A549 treated with dexamethasone at 1 μM for 4 hours (cell line): ENCODE measurements at places on chromosomes 6 and 20. TPM values are rescaled to one million over a fixed set of nuclear protein-coding genes. Genes with fewer than 3 reads are reported as not detected.

PHACTR1 gene
- total RNA-seq: 0.01 to 0.02 TPM in 2 of 5 replicates, not detected in the others

TAP2 gene
- 16.4 to 22.6 TPM (median 18.9 TPM) in 5 replicates for total RNA-seq

PRSS16 gene
- 2.4 to 3.8 TPM (median 3.2 TPM) in 5 replicates for total RNA-seq

PHF20 gene
- total RNA-seq: 33.6 to 40.3 TPM (median 38.0 TPM) in 5 replicates

ZNF322 gene
- 4.7 to 7.3 TPM (median 5.4 TPM) in 5 replicates for total RNA-seq

SLC2A10 gene
- total RNA-seq: not detected in 5 replicates

SMOC2 gene
- total RNA-seq: 0.07 TPM in 1 of 5 replicates, not detected in the others

SGK2 gene
- 6.3 to 8.3 TPM (median 7.1 TPM) in 5 replicates for total RNA-seq
